ENCODE measurements at places on chromosomes 12 and 14. TPM values are rescaled to one million over a fixed set of nuclear protein-coding genes. Genes with fewer than 3 reads are reported as not detected.

The KRT2 gene
- not detected for total RNA-seq

The CEBPE gene
- total RNA-seq, result not detected

The KRT71 gene
- not detected for total RNA-seq

The CLEC7A gene
- not detected for total RNA-seq

The RAD51AP1 gene
- total RNA-seq, result 0.26 TPM

The STON2 gene
- total RNA-seq, result 6.6 TPM

The LAG3 gene
- not detected for total RNA-seq

Measured in body of pancreas (tissue), 4 donors.